ENCODE measurements at places on chromosomes 6 and 20. TPM values are rescaled to one million over a fixed set of nuclear protein-coding genes. Genes with fewer than 3 reads are reported as not detected.
A peak's percentile ranks its signal among the peaks of the same experiment; 100 is the strongest.

The PLCB1 gene
- total RNA-seq: 1.5 TPM

- H3K36me3 ChIP-seq: peaks cover 3% of the 10 kb centered on the region
- peak overlapping the region; percentile 45 for H3K4me3 ChIP-seq
- peak; percentile 57 for DNase-seq
- no peak overlapping the region for H3K27ac ChIP-seq
- peaks cover 34% of the 10 kb centered on the region for H3K4me1 ChIP-seq
These were observed 492 bp upstream of the RNF39 start for GRCh38 chr6:30075790-30076732.

- peaks cover 8% of the 10 kb centered on the region for H3K4me1 ChIP-seq
- H3K27me3 ChIP-seq: peaks cover 2% of the 10 kb centered on the region
- peak; percentile 15 for DNase-seq
- no peak overlapping the region for H3K4me3 ChIP-seq
These were observed 39.2 kb upstream of the PIM1 start for GRCh38 chr6:37130704-37131103.

The SLC22A1 gene
- 1.2 TPM for total RNA-seq

The PNPLA1 gene
- total RNA-seq: not detected

DNA sequence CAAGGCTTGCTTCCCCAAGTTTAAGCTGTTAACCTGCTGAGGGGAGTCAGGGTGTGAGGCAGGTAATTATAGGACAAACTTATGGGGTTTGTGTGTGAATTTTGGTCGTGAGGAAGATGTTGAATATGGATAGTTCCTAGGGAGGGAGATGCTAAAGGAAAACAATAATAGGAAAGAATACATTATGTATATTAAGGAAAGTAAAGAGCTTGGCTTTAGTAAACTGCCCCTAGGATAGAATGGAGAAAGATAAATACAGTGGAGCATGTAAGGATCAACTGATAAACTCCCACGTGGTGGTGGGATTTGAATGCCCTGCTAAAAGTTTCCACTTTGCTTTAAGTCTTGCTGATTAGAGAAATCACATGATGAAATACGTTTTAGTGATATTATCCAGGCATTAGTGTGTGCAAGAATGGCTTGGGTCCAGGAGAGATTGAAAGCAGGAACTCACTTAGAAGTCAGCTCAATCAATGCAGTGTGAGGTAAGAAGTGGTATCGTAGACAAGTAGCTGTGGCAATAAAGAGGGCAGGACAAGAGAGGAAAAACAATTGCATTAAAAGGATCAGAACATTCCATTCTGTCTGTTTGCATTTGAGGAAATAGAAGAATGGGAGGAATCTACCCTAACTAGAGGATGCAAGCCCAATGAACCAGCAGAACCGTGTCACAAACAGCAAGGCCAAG lies 52.5 kb downstream of the RPS12 start:
- no peak overlapping the region for H3K27ac ChIP-seq
- DNase-seq: no peak
- peaks cover 19% of the 10 kb centered on the region for H3K27me3 ChIP-seq
- no peak overlapping the region for H3K4me3 ChIP-seq

DNA sequence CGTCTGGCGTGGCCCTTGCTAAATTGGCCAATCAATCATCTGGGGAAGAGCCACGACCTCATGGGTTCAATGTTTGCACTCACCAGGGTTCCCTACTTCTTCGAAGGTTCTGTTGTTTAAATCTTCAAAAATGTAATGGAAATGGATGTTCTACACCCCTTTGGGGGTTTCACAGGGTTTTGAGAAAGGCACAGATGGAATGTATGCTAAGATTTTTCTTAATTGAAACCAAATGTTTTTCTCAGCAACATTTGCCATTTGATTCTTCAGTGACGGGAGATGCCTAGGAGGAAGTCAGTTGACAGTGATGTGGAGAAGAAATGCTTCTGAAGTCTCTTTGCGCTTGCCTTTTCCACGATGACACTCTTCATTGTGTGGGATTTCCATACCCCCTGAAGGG lies 312.3 kb downstream of the ESR1 start:
- H3K27me3 ChIP-seq: no peaks in the 10 kb centered on the region
- H3K36me3 ChIP-seq: peaks cover 26% of the 10 kb centered on the region
- peaks cover 8% of the 10 kb centered on the region for H3K4me1 ChIP-seq
- DNase-seq: no peak
- no peak overlapping the region for H3K27ac ChIP-seq
